Pericardium fibroblast (primary cell): ENCODE measurements at places on chromosomes 5 and 9. TPM values are rescaled to one million over a fixed set of nuclear protein-coding genes. Genes with fewer than 3 reads are reported as not detected.

Gene POMT1
- 20.3 and 35.2 TPM in 2 replicates for total RNA-seq

Gene ACSL6
- total RNA-seq, result not detected in 2 replicates

Gene PRUNE2
- total RNA-seq, result 8.2 and 14.9 TPM in 2 replicates

Gene C5orf46
- total RNA-seq, result not detected in 2 replicates

Gene NUTM2F
- not detected in 2 replicates for total RNA-seq

Gene PTPRD
- 4.0 and 7.1 TPM in 2 replicates for total RNA-seq

Gene GPR151
- total RNA-seq, result not detected in 2 replicates

Gene HCN1
- total RNA-seq, result not detected in 2 replicates

Gene PARP8
- 0.68 and 2.0 TPM in 2 replicates for total RNA-seq

Gene PFN3
- not detected in 2 replicates for total RNA-seq

Gene PCDHGA5
- 0.68 and 2.1 TPM in 2 replicates for total RNA-seq

Gene GALNT12
- total RNA-seq, result 3.3 and 7.8 TPM in 2 replicates

Gene NMUR2
- total RNA-seq, result not detected in 2 replicates

Gene COL27A1
- total RNA-seq, result 5.9 and 8.8 TPM in 2 replicates

Gene IRX4
- 1.4 TPM in 1 of 2 replicates, not detected in the other for total RNA-seq
